ENCODE measurements at places on chromosomes 11 and 22.

GRCh38 chr11:102573851-102574250 is 43.3 kb upstream of the MMP7 start:
- DNase-seq = no peak

DNA sequence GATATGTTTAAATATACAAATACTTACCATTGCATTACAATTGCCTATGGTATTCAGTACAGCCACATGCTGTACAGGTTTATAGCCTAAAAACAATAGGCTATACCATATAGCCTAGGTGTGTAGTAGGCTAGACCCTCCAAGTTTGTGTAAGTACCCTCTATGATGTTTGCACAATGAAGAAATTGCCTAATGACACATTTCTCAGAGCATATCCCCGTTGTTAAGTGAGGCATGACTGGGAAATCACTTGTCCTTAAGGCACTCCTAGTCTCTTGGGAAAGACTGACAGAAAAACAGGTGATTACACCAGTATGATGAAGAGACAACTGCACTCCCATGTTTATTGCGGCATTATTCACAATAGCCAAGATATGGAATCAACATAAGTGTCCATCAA is 187.2 kb downstream of the SPON1 start:
- DNase-seq = no peak

GRCh38 chr11:132220474-132220873 is 850.1 kb downstream of the NTM start:
- DNase-seq = no peak

GRCh38 chr11:108647701-108648527 is 17.0 kb upstream of the DDX10 start:
- DNase-seq = peak; percentile 20

DNA sequence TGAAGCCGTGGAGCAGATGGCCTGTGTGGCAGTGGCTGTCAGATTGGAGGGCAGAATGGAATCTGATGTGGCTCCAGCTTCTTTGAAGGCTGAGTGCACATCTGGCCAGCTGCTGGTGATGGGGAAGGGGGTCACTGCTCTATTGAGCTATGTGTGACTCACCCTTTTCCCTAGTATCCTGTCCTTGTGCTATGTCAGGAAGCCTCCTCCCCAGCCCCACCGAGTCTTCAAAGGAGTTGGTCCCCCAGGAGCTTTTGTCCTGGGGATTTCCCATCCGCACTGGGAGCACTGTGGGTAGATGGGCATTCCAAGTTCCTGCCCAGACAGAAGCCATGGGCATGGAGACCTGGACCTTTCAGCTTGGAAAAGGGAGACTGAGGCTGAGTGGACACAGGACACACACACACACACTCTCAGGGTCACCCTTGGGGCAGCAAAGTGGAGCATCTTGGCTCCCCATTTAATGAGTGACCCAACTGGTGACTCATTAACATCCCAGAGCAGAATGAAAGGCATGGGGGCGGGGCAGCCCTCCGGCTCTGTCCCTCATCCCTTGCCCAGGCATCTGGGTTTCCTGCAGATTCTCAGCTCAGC is 3.3 kb downstream of the SERPINH1 start:
- no peak for DNase-seq

DNA sequence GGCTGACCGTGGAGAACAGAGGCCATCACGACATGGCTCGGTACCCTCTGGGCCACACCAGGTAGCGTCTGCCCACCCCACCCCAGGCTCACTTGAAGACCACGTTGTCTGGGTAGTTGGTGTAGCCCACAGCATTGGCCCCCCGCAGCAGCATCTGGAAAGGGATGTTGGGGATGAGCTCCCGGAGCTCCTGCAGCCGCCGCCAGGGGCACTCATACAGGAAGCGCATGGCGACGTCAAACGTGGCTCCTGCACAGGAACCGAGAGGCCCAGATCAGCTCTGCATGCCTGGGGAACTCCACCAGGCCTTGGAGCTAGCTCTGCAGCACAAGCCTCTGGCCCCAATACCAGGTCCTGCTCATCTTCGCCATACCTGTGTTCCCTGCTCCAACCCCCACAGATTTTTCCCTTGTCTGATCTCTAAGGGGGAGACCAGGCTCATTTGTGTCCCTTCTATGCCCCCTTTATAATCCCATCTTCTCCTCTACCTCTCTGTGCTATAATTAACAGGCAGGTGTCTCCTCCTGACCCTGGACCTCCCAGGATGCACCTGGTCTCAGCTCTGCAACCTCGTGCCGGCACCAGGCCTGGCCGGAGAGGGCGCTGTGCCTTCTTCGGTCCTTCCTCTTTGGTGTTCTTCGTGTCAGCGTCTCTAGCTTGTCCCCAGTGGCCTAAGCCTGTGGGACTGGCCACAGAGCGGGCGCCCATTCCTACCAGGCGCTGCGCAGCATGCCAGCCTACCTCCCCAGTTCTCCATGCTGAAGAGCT is 5.0 kb upstream of the LRFN4 start:
- no peak for DNase-seq

DNA sequence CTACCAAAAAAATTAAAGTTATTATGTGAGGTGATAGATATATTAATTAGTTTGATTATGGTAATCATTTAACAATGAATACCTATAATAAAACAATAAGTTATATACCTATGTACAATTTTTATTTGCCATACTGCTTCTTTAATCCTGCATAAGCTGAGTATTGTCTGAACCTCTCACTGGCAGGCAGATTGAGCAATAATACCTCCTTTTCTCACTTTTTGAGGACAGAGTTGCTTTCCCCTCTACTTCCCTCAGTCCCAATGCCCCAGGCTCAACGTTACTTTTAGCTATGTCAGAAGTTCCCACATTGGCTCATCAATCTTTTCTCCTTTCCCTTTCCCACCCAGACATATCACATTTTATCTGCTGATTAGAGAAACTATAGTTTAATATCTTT is 1.8 kb upstream of the OR51B6 start:
- DNase-seq = no peak

DNA sequence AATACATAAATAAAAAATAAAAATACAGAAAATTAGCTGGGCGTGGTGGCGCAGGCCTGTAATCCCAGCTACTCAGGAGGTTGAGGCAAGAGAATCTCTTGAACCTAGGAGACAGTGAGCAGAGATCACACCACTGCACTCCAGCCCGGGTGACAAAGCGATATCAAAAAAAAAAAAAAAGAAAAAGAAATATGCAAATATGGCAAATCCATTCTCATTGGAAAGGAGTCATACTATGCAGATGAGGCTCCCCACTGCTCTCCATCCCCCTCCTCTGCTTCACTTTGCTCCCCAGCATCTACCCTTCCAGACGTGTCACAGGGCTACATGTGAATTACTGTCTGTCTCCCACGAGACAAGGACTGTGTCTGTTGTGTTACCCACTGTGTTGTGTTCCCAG is 36.3 kb upstream of the PDGFB start:
- DNase-seq = no peak

- no peak for DNase-seq
Measured at GRCh38 chr11:117583063-117583801, 213.8 kb downstream of the DSCAML1 start.

DNA sequence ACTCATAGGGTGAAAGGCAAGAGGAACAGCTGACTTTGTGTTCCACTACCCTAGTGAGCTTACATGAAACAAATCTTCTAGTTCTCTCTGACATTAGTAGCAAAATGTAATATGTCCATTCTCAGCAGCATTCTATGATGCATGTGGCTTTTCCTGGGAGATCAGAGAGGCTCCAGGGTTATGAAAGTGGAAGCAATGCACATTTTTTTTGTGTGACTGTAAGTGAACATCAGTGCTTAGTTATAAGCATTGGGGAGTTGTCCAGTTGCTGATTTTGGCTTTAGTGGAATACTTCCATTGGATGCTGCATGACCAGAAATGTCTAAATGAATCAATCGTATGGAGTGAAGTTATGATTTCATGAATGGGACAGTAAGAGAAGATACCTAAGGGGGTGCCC is 255.9 kb downstream of the FAT3 start:
- no peak for DNase-seq
